ENCODE measurements at places on chromosomes 6 and 20. TPM values are rescaled to one million over a fixed set of nuclear protein-coding genes. Genes with fewer than 3 reads are reported as not detected.

DNA sequence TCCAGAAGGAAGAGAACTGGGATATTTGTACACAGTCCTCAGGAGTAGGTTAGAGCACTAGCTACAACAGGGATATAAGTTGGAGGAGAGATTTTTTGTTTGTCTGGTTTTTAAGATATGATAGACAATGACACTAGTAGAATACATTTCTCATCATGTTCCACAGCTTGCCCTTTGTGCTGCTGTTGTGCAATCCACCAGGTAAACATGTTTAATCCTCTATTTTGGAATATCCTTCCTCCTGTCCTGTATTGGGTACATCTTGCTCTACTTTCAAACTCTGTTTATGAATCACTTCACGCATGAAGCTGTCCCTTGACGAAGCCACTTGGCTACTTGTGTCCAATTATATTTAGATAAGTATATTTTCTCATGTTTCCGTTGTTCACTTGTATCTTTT lies 153.6 kb upstream of the TENT5A start:
- H3K36me3 ChIP-seq = no peaks in the 10 kb centered on the region
- no peak overlapping the region for H3K4me3 ChIP-seq
- no peaks in the 10 kb centered on the region for H3K27me3 ChIP-seq
- no peaks in the 10 kb centered on the region for H3K4me1 ChIP-seq
- H3K27ac ChIP-seq = no peak overlapping the region

GRCh38 chr6:16736856-16737775 lies 24.1 kb downstream of the ATXN1 start:
- H3K36me3 ChIP-seq = peaks cover 50% of the 10 kb centered on the region
- H3K4me3 ChIP-seq = no peak overlapping the region
- H3K4me1 ChIP-seq = peaks cover 68% of the 10 kb centered on the region
- peak overlapping the region; percentile 44 for H3K27ac ChIP-seq
- DNase-seq = no peak

DNA sequence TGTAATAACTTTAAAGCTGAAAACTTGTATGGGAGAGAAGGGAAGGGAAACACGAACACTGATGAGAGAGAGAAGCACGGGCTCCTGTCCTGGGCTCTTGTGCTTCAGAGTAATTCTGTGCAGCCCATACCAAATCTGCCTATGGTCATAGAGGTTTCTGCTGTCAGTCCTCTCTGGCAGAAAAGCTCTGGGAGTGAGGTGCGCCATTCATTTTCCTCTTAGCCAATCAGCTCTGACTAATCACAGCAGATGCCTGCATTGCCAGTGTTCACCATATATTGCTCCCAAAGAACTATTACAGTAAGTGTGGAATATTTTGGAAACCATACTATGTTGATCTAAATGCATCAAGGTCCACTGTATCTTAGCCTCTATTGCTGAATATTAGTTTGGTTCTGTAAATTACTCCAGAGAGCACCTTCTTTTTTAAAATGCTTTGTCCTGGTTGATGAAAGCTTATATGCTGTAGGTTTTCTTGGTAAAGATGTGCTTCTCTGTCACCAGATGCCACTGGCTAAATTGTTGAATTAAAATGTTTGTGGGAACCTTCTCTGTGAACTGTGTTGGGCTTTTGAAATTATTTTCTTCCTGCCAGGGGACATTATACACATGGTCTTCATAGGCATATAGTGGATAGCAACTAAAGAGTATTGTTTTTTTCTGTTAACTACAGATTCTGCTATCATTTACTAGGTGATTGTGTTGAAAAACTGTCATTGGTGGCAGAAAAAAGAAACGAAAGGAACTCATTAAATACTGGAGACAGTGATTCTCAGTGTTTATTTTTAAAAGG lies 38.3 kb downstream of the DCBLD1 start:
- no peaks in the 10 kb centered on the region for H3K36me3 ChIP-seq
- DNase-seq = no peak

- no peak overlapping the region for H3K27ac ChIP-seq
- no peak for DNase-seq
- peaks cover 15% of the 10 kb centered on the region for H3K27me3 ChIP-seq
- no peaks in the 10 kb centered on the region for H3K36me3 ChIP-seq
- no peaks in the 10 kb centered on the region for H3K4me1 ChIP-seq
Measured at GRCh38 chr20:51171141-51171540, 148.2 kb upstream of the KCNG1 start.

GRCh38 chr20:1204576-1204975 lies 1.3 kb downstream of the C20orf202 start:
- H3K27ac ChIP-seq = no peak overlapping the region
- H3K27me3 ChIP-seq = peaks cover 15% of the 10 kb centered on the region
- H3K36me3 ChIP-seq = no peaks in the 10 kb centered on the region
- no peak overlapping the region for H3K4me3 ChIP-seq
- DNase-seq = no peak
- peaks cover 7% of the 10 kb centered on the region for H3K4me1 ChIP-seq

GRCh38 chr6:35483893-35484645 lies 12.8 kb downstream of the TEAD3 start:
- H3K4me3 ChIP-seq = no peak overlapping the region
- H3K27me3 ChIP-seq = no peaks in the 10 kb centered on the region
- H3K27ac ChIP-seq = no peak overlapping the region

DNA sequence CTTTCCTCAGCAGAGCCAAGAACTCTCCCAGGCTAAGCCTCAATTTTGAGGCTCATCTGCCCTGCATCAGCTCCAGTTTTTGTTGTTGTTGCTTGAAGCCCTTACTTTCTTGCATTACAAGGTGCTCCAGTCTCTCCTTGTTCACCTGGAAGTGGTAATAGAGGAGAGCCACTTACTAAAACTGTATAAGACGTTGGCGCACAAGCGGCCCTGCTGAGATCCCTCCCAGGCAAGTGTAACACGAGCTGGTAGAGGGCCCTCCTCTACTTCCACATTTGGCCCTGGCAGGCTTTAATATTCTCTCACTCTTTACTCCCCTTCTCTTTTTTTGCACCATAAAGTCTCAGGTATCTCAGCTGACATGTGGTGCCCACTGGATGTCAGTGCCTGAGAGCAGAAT lies 19.5 kb downstream of the GCM2 start:
- DNase-seq = no peak
- H3K4me3 ChIP-seq = no peak overlapping the region
- H3K27ac ChIP-seq = no peak overlapping the region

DNA sequence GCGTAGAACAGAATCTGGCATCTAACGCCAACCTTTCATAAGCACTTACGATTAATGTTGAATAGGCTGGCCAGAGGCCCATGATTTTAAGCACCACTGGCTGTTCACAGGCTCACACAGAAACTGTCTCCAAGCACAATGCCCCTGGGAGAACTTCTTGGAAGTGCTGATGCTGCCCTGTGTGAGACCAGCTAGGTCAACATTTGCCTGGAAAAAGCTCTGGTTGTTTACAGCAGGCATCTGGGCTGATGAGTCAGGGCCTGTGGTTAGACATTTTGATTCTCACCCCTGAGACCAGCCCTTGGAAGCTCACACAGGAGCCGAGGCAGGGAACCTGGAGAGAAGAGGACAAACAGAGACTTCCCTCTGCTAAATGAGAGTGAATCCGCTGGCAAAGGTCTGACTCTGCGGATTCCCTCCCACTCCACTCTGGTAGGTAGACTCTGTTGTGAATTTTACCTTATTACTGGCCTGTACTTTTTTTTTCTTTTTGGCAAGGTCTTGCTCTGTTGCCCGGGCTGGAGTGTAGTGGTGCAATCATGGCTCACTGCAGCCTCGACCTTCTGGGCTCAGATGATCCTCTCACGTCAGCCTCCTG lies 6.8 kb upstream of the SULF2 start:
- no peak for DNase-seq
- H3K27ac ChIP-seq = no peak overlapping the region
- H3K27me3 ChIP-seq = peaks cover 25% of the 10 kb centered on the region
- no peak overlapping the region for H3K4me3 ChIP-seq

DNA sequence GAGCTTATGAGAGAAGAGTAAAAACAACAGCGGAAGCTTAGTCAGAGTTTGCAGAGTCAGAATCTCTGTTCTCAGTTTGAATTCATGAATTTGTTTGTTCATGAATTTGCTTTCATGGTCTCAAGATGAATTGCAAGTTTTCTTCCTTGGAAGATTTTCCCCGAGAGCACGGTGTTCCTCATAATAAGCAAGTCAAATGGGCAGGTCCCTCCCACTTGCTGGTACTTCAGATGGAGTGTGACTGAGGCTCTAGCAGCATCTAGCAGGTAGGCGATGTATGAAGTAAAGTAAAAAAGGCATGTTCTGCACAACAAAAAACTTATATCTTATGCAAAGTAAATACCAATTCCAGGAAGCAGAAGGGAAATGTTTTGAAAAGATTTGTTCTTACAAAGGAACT lies 15.5 kb upstream of the MLIP start:
- no peak overlapping the region for H3K27ac ChIP-seq
- H3K27me3 ChIP-seq = no peaks in the 10 kb centered on the region
- H3K4me1 ChIP-seq = no peaks in the 10 kb centered on the region
- no peak for DNase-seq
- H3K36me3 ChIP-seq = no peaks in the 10 kb centered on the region

The GDAP1L1 gene
- total RNA-seq = not detected

The MLN gene
- not detected for total RNA-seq

The ALDH8A1 gene
- 0.45 TPM for total RNA-seq

The TCP11 gene
- total RNA-seq = not detected
